Right ventricle myocardium superior (tissue), 1 donor: ENCODE measurements at places on chromosomes 1 and 21. TPM values are rescaled to one million over a fixed set of nuclear protein-coding genes. Genes with fewer than 3 reads are reported as not detected.

DNA sequence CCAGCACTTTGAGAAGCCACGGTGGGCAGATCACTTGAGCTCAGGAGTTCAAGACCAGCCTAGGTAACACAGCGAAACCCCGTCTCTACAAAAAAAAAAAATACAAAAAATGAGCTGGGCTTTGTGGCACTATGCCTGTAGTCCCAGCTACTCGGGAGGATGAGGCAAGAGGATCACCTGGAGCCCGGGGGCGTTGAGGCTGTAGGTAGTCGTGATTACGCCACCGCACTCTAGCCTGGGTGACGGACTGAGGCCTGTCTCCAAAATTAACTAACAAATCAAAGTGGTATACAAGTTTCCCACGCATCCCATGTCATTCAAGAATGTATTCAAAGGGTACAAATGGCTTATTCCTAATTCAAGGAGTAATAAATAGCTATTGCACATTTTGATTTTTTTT, 2.4 kb downstream of the AUNIP start:
- no peak for DNase-seq

DNA sequence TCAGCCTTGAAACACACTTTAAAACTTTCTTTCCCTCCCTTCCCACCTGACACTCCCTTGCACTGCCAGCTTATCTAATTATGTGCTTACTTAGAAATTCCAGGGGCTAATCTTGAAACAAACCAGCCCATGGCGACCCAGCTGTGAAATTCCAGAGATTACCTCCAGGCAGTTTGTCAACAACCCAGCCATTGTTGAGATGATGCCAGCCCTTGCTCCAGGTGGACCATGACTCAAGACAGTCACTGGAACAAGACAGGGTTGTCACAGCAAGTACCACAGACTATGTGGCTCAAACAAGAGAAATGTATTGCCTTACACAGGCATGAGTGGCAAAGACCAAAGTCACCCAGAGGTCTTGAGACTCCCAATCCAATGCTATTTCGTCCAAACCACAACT, 7.9 kb downstream of the FYB2 start:
- no peak for DNase-seq

Gene ORC1
- 0.22 TPM for total RNA-seq

- DNase-seq, result no peak
Observed at GRCh38 chr1:53369761-53370160, 41.9 kb upstream of the LRP8 start.

Gene CLDN17
- not detected for total RNA-seq

- no peak for DNase-seq
Observed at GRCh38 chr1:15014516-15014915, 139.0 kb upstream of the TMEM51 start.

DNA sequence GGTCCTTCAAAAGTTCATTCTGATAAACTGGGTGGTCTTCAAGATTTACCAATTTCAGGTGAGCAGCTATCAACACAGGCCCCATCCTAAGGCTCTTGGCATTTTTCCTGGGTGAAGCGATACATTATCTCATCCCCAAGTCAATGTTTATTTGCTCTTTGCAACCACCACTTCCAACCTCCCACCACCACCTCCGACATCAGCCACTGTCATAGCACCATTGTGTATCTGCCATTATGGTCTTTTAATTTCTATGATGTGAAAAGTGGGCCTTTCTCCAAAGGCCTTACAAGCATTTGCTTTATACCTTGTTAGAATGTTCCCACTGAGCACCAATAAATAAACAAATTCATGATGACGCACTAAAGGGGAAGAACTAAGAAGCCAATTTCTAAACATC, 47.2 kb downstream of the TBX15 start:
- DNase-seq, result no peak

Gene ERICH3
- not detected for total RNA-seq

DNA sequence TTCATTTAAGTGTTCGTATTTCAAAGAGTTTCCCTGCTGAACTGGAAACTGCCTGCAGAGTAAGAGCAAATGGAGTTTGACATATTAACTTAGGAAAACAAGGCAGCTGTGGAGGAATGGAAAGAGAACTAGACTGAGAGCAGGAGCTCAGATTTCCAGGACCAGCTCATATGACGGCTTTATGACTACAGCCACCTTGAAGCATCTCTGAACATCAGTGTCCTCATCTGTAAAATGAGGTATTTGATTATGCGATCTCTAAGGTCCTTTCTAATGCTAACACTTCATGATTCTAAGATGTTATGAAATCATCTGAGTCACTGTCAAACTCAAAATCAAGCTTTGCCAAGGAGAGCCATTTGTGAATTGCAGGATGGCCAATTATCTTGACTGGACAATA, 112.3 kb downstream of the PRRX1 start:
- DNase-seq, result no peak

- peak; percentile 72 for DNase-seq
Observed at GRCh38 chr1:231278100-231278790, 37.2 kb downstream of the GNPAT start.

GRCh38 chr1:80181418-80181817, 1174.9 kb upstream of the ADGRL4 start:
- DNase-seq, result no peak

DNA sequence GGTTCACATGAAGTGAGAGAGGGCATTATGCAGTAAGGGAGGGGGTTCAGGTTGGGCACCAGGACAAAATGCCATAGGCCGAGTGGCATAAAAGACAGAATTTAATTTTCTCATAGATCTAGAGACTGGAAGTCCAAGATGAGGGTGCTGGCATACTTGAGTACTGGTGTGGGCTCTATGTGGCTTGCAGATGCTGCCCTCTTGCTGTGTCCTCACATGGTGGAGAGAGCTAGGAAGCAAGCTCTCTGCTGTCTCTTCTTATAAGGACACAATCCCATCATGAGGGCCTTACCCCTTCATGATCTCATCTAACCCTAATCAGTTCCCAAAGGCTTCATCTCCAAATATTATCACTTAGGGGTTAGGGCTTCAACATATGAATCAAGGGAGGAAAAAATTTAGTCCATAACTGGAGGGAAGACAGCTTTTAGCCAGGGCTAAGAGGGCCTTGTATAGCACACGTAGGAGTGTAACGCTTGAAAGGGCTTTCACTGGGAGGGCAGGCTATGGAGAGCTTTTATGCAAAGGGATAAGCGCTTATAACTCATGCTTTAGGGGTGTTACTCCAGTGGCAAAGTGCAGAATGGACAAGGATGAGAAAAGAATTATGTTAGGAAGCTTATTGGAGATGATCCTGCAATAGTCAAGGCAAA, 64.5 kb downstream of the PLPPR5 start:
- no peak for DNase-seq

GRCh38 chr1:113935970-113936369, 6.8 kb downstream of the HIPK1 start:
- DNase-seq, result no peak

DNA sequence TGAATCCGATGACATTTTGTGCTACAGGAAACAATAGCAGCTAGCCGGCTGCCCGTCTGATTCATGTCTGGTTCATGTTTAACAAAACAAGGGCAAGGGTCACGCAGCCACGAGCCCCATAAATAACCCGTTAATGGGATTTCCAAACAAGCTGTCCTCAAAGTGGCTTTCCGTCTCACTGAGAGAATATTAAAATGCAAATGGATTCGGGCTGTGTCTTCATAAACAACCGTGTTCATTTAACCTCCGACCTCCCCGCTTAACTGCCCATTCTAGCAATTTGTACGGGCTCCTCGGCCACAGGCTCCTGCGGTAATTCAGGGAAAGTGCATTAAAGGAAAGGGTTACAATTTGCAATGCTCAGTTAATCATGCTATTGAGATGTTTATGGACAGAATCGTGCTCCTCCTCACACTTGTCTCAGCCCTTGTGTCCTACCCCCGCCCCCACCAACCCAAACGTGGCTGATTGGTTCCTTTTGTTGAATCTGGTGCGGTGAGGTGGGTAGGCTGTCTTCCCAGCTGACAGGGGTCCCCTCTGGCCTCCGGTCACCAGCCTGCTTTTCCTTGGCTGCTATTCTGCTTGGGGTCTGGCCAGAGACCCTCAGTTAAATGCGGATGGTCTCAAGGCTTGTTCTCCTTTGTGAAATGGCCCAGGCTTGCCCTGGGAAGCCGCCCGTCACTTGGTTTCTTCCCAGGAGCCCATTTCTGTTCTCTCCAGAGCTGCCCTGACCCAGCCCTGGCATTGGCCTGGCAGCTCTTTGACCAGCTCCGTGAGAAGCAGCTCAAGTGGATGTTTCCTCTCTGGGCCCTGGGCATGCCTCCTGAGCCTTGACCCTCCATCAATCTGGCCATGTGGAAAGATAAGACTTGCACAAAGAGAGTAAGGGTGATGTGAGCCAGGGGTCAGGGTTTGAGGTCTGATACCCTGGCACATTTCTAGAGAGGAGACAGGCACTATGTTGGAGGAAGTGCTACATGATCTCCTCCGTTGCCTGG, 200.7 kb upstream of the POU3F1 start:
- no peak for DNase-seq

DNA sequence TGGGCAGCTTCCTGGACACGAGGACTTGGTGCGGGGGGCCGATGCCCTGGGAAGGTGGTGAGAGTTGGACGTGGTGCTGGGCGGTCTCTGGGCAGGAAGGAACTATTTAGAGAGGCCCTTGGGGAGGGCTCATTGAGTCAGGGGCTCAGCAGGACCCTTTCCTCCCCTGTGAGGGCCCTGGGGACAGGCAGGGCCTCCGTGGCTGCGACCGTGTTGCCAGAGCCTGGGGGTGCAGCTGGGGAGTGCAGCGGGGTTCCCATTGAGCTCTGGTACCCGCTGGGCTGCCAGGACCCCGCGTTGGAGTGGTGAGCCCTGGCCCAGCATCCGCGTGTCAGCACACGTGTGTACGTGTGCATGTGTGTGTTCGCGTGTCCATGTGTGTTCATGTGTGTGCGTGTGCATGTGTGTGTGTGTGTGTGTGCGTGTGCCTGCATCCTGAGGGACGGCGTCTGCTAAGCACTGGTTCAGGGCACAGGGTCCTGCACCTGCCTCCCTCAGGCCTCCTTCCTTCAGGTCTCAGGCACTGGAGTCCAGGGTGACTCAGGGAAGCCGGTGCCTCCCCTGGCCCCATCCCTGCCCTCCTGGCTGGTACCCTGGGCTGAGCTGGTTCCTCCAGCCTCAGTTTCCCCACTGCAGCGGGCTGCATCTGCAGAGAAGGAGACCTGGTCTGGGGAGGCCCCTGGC, 10.7 kb downstream of the RNF223 start:
- DNase-seq, result no peak

Gene SEC22B
- 12.4 TPM for total RNA-seq

GRCh38 chr1:224211206-224211962, 28.3 kb downstream of the DEGS1 start:
- DNase-seq, result no peak

DNA sequence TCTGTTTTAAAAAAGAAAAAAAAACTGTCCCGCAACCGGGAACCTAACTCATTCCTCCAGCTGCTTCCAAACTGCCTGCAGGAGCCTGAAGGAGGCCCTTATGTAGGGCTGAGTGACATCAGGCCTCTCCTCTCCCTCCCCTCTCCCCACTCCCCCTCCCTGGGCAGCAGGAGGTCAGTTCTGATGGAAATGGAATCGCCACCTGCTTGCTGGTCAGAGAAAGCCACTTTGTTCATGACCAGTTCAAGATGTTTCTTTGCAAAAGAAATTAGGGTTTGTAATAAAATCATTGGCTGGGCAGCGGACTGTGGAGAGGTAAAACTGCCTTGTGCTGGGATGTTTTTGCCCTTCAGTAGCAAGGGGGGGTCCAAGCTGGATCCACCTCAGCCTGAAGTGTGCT, at the start of gene MAP1LC3C:
TSS of gene MAP1LC3C (minus strand) at position 73 of the 400 bp plus-strand sequence. CDS start 90 bp downstream, outside the sequence.
- no peak for DNase-seq

GRCh38 chr1:112496290-112496689, 12.5 kb upstream of the WNT2B start:
- DNase-seq, result no peak

DNA sequence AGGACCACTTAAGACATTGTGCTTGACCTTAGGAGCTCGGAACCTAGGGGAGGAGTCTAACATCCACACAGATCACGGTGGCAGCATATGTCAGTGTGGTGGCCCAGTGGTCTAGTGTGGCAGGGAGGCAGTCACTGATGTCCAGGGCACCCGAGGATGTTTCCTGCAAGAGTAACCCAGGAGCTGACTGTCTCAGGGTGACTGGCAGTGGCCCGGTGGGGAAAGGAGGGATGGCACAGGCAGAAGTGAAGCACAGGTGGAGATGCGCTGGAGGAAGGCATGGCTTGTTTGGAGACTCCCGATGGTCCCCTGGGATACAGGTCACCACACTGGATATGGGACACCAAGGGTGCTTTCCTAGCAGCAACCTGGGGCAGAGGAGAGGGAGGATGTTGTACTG, 16.3 kb downstream of the CHIT1 start:
- DNase-seq, result no peak

GRCh38 chr1:6103111-6103853, 57.6 kb downstream of the KCNAB2 start:
- DNase-seq, result peak; percentile 32

GRCh38 chr1:227891955-227892488, 55.7 kb downstream of the WNT9A start:
- DNase-seq, result no peak

GRCh38 chr21:41571938-41572510, 64.1 kb upstream of the TMPRSS2 start:
- no peak for DNase-seq

- no peak for DNase-seq
Observed at GRCh38 chr1:159882527-159882862, 17.5 kb downstream of the CFAP45 start.

Gene ITGB2
- 23.8 TPM for total RNA-seq

DNA sequence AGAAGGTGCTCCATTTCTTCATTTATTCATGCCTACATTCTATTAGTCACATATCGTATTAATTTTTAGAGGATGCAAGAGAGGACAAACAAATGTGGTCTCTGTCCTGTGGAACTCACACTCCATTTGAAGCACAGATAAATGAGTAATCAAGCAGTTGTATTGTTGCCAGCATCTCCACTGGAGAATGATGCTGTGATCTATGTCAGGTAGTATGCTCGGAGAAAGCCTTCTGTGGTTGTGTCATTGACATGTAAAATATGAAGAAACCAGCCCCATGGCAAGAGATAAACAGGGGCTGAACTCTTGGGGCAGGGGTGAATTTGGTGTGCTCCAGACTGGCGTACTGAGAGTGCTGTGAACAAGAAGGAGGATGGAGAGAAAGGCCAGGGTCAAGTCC, 101.2 kb downstream of the FASLG start:
- no peak for DNase-seq

Gene RSRP1
- total RNA-seq, result 35.5 TPM

Gene LHX8
- not detected for total RNA-seq
